ENCODE measurements at places on chromosomes 12 and 14.

DNA sequence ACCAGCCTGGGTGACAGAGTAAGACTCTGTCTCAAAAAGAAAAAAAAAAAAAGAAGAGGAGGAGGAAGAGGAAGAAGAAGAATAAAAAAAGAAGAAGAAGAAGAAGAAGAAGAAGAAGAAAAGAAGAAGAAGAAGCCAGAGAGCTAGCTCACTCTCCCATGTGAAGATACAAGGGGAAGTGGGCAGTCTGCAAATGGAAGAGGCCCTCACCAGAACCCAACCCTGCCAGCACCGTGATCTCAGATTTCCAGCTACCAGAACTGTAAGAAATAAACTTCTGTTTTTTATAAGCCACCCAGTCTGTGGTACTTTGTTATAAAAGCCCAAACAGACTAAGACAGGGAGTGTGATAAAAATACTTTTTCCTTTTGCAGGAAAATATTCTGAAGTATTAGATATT, 130.7 kb downstream of the ETNK1 start:
- DNase-seq, result no peak

DNA sequence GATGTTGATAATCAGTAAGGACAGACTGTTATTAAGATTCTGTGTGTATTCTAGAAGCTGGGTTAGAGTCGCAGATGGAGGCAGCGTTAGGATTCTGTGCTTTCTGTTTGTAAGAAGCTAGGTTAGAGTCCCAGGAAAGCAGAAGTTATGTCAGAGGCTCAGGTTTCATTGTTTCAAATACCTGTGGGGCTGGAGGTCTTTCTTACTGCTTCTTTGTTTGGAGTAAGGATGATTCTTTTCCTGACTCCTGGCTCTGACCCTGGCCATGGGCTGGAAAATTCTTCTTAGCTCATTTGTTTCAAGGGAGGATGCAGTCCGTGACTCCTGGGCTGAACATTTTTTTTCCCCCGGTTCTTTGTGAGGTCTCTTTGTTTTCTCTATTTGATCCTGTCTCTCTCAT, 5.2 kb downstream of the MUCL1 start:
- no peak for DNase-seq

GRCh38 chr12:6208130-6208529, 7.9 kb downstream of the CD9 start:
- no peak for DNase-seq

- DNase-seq, result no peak
Observed at GRCh38 chr14:104284636-104285507, 146.5 kb downstream of the KIF26A start.

DNA sequence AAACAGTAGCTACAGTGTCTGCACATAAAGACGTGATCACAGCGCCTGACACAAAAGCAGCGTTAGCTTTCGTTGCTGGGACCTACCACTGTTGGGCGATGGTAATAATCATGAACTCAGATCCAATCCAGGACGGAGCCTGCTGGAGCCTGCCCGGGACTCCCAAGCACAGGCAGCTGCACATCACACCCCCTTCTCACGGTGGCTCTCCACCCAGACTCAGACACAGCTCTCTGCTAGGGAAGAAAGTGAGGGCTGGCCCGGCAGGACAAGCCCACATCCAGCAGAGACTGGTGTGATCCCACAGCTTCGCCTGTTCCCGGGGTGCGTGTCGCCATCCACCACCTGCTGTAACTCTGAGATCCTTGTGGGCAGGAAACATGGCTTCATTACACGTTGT, 49.9 kb upstream of the FOXN3 start:
- DNase-seq, result no peak

DNA sequence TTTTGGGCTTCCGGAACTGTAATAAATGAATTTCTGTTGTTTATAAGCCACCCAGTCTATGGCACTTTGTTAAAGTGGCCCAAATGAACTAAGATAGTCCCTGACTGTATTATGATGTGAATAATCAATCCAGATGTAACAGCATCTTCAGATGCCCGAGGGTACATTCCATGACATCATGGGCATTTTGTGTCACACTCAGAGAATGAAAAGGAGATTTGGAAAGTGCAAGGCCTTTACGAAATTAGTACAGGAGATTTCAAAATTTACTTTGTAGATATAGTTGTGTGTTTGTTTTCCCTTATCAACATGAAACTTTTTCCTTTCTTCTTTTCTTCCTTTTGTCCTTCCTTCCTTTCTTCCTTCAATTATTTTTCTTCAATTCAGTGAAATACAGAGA, 54.2 kb upstream of the AMIGO2 start:
- DNase-seq, result no peak

- DNase-seq, result no peak
Observed at GRCh38 chr14:92259613-92260357, 63.2 kb upstream of the SLC24A4 start.

DNA sequence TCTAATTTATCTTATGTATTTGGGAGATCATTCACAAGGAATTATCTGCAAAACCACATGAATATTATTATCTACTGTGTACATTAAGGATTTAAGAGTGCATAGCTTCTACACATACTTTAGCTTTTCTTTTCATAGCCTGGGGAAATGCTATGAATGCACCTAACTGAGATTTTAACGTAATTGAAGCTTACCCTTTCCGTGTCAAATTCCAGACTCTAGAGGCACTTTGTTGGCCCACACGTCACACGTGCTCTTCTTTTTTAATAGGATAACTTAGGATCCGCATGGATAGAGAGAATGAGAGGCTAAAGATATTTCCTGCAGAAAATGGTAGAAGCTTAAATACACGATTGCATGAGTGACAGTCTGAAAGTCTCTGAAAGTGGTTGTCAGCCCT, 481.1 kb downstream of the PCNX1 start:
- no peak for DNase-seq

- DNase-seq, result no peak
Observed at GRCh38 chr12:110844551-110845338, 2.0 kb upstream of the CCDC63 start.

- DNase-seq, result no peak
Observed at GRCh38 chr12:121345151-121345815, 6.9 kb downstream of the ANAPC5 start.

DNA sequence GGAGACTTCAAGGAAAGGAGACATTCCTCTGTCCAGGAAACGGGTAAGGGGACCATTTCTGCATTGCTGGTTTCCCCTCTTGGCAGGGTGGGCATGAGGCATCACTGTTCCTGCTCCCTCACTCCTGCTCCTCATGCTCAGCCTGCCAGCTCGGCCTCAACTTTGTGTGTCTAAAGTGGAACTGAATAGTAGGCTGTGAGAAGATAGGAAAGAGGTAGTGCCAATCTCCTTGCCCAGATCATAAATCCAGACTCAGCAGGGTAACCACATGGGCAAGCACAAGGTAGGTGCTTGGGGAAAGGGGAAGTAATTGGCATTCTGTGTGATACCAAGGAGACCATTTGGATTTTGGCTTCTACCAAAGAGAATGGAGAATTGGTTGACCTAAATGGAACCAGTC, 2.6 kb downstream of the LTB4R start:
- DNase-seq, result no peak

- no peak for DNase-seq
Observed at GRCh38 chr12:106774808-106775524, 484 bp downstream of the RIC8B start.

- no peak for DNase-seq
Observed at GRCh38 chr12:4006743-4007142, 133.5 kb upstream of the PARP11 start.

DNA sequence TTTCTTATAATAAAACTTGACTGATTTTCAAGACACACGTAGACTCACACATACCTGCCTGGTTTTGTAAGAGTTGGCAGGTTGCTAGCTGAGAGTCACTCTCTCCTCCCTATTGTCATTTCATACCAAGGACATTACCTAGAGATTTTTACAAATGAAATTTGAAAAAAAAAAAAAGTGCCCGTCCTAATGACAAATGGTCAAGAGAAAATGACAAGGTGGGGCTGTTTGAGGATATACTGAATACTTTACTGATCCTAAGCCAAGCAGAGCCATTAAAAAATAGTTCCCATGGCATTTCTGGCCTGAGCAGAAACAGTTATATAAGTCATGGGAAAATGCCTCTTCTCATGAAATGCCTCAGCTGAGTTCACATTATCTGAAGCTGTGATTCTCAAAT, 150.2 kb downstream of the DYRK2 start:
- no peak for DNase-seq

DNA sequence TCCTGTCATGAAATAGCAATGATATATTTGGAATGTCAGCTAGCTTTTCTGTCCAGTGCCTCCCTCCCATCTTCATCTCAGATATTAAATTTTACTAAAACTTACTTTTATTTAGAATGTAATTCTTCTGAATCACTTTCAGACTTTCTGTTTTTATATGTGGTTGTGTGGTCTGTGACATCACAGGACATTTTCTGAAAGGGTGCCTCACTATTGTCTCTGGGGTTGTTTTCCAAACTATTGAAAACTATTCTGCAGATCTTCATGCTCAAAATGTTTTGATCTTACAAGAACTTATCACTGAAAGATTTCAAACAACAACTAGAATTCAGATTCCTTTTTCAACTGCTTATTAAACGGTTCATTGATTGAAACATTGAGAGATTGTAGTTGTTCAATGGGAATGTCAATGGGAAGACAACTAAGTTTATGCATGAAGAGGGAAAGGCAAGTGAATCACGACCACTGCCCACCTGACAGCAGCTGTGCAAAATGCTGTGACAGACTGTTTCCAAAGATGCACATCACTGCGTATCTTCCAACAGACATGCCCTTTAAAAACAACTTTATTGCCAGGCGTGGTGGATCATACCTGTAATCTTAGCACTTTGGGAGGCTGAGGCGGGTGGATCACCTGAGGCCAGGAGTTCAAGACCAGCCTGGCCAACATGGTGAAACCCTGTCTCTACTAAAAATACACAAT, 51.3 kb downstream of the KLRG1 start:
- no peak for DNase-seq

- no peak for DNase-seq
Observed at GRCh38 chr12:19155981-19156734, 26.6 kb downstream of the PLEKHA5 start.

- DNase-seq, result no peak
Observed at GRCh38 chr14:77180726-77181602, 634 bp upstream of the TMEM63C start.

- DNase-seq, result no peak
Observed at GRCh38 chr12:56658921-56659320, 13.1 kb upstream of the ATP5F1B start.

GRCh38 chr12:49543914-49544815, 5.3 kb downstream of the KCNH3 start:
- no peak for DNase-seq

DNA sequence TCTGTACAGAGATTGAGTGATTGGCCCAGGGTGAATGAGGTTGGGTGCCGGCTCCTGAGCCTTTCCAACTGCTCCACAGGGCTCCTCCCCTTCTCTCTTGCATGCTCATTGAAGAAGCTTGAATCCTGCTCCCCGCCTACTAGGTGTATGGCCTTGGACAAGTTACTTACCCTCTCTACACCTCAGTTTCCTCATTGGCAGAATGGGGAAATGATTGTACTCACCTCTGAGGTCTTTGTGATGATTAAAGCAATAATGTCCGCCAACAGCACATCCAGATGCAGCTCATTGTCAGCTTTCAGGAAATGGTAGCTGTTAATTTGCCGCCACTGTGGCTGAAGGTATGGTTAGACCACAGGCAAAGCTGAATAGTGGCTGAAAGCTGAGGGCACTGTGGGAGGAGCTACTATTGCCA, 174.1 kb downstream of the CRADD start:
- DNase-seq, result no peak

GRCh38 chr14:28116716-28117115, 649.9 kb upstream of the FOXG1 start:
- DNase-seq, result no peak

- no peak for DNase-seq
Observed at GRCh38 chr14:31962920-31963319, 114.2 kb upstream of the ARHGAP5 start.

DNA sequence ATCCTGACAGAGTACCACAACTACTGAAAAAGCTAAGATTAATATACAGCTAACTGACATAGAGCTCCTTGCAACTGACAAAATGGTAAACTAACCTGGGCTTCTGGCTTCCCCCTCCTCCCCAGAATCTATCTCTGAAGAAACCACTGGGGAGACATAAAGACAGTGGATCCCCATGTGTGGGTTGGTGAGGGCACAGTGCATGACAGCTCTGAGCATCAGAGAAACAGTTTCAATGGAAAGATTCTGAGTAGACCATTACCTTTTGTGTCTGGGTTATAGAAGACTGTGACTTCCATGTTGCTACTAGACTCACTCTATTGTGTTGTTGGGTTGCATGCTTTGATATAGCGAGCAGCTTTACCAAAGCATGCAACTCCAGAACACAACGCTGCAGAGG, 247.4 kb downstream of the EFCAB11 start:
- no peak for DNase-seq

DNA sequence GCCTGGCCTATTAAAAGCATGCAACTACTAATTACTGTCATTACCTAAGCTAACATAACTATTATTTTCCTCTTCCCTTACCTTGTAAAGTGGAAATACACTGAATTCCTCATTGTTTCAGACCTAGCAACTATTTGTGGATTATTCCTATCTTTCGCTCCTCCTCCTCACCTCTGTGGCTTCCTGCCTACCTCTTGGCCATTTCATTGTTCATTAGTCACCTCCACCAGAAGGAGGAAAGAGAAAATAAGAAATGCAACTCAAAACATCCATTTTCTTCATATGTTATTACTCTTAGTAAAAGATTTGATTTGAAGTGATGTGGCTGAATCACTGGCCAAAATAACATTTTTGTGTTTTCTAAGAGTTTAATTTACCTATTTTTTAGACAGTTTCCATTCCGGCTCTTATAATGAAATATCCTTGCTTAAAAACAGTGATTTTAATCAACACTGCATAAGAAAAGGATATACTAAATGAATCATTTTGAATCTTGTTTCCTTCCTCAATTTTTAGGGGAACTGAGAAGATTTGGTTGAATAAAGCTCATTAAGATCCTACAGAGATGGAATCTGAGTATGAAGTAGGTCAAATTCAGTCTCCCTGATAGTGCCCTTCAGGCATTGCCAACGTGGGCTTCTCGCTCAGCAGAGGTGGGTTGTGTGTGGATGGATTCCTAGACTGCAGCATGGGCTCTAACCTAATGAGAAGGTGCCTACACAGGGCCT, 27.6 kb upstream of the ARHGAP5 start:
- no peak for DNase-seq

DNA sequence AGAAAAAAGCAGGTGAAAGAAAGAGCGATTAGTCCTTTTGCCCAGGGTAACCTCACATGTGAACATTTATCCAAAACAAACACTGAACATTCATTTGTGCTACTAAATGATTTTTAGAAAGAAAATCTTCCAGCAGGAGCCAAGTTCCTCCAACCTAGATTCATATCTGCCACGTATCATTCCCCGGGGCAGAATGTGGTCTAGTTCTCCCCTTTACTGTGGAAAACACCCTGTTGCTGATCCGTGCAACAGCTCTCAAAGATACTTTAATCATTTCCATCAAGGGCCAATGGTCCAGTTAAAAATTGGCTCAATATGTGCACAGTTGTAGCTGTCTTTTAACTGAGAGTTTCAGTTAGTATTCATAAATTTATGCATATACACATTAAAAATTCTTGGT, 479.1 kb downstream of the ATP23 start:
- no peak for DNase-seq

GRCh38 chr12:104381731-104382480, 74.8 kb upstream of the CHST11 start:
- DNase-seq, result peak; percentile 65

- DNase-seq, result no peak
Observed at GRCh38 chr12:129138776-129139175, 285.5 kb downstream of the GLT1D1 start.

All from activated naive CD8-positive, alpha-beta T cell treated with anti-CD3 and anti-CD28 coated beads, Interleukin-2, amount 50 U/mL, for 16 hours (primary cell).